ENCODE measurements at places on chromosomes 4 and X.

- no peak for DNase-seq
Observed at GRCh38 chrX:11257290-11257689, 35.9 kb upstream of the AMELX start.

- peak; percentile 42 for DNase-seq
Observed at GRCh38 chr4:186628058-186628711, 72.8 kb upstream of the MTNR1A start.

DNA sequence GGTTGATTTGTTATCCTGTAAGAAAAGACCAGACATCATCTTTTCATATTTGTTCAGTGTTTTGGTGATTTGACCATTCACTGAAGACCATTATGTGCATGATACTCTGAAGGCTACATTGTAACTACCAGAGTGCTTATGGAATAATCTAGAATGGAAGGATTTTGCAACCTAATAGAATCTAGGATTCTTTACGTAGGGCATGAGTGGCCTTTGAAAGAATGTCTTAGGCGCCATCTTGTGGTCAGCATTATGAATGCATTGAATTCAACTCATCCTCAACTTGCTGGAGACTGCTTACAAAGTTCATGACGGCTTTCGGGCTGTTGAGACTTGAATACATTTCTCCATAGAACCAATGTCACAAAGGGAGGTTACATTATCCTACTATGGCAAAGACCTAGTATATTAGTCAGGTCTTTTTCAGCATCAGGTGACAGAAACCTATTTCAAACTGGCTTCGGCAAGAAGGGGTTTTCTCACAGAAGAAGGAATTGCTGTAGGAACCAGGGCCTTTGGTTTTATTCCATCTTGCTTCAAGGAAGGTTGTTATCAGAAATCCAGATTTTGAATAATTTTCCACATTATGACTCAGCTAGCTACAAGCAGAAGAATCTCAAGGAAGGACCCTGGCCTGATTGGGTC lies 104.1 kb downstream of the GPAT3 start:
- DNase-seq, result peak; percentile 75

GRCh38 chr4:140637836-140638235 lies 69.1 kb upstream of the UCP1 start:
- peak; percentile 66 for DNase-seq

GRCh38 chr4:105666693-105667092 lies 41.8 kb downstream of the INTS12 start:
- DNase-seq, result no peak

DNA sequence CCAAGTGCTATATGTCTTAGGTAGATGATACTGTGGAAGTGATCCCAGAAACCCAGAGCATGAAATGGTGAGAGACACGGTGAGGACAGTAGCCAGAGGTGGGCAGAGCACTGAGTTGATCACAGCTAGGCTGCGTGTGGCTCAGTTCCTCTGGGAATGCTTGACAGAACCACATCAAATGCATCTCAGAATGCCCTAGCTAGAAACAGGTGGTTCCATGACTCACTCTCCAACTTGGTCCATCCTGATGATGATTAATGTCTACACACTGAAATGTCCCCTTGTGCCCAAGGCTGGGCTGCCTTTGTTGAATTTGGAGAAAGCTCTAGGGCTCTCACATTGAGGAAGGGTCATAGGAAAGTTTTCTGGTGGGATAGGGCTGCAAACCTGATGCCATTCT lies 113.6 kb downstream of the ZNF518B start:
- DNase-seq, result no peak
